ENCODE measurements at places on chromosomes 16 and 17. TPM values are rescaled to one million over a fixed set of nuclear protein-coding genes. Genes with fewer than 3 reads are reported as not detected.

The CHST4 gene
- polyA plus RNA-seq = not detected

The GH2 gene
- not detected for polyA plus RNA-seq

The ODAD4 gene
- 0.69 TPM for polyA plus RNA-seq

The SLC13A2 gene
- 0.03 TPM for polyA plus RNA-seq

The PRR29 gene
- polyA plus RNA-seq = 0.19 TPM

The HS3ST3B1 gene
- polyA plus RNA-seq = 2.3 TPM

The SNAI3 gene
- polyA plus RNA-seq = 4.4 TPM

The ARSG gene
- polyA plus RNA-seq = 3.9 TPM

The ARHGDIG gene
- polyA plus RNA-seq = 11.4 TPM

The CDRT15L2 gene
- not detected for polyA plus RNA-seq

The ENPP7 gene
- polyA plus RNA-seq = not detected

The TRIM72 gene
- polyA plus RNA-seq = 1.2 TPM

The TMEM235 gene
- not detected for polyA plus RNA-seq

The SLC52A1 gene
- not detected for polyA plus RNA-seq

The POLG2 gene
- polyA plus RNA-seq = 5.4 TPM

The RNF112 gene
- 2.6 TPM for polyA plus RNA-seq

The GPT2 gene
- 8.5 TPM for polyA plus RNA-seq

The MT1M gene
- polyA plus RNA-seq = 7.4 TPM

The GPRC5B gene
- polyA plus RNA-seq = 97.5 TPM

The CSH1 gene
- polyA plus RNA-seq = not detected

The KRT28 gene
- polyA plus RNA-seq = not detected

The GRAPL gene
- polyA plus RNA-seq = 1.5 TPM

The NT5C3B gene
- 30.0 TPM for polyA plus RNA-seq

The ACSM2A gene
- polyA plus RNA-seq = not detected

The CNTROB gene
- polyA plus RNA-seq = 15.4 TPM

The PPM1E gene
- 1.0 TPM for polyA plus RNA-seq

The TEKT1 gene
- polyA plus RNA-seq = not detected

The TEX14 gene
- 0.04 TPM for polyA plus RNA-seq

The ABCA6 gene
- 18.0 TPM for polyA plus RNA-seq

The SPNS3 gene
- 0.36 TPM for polyA plus RNA-seq

The DNAI2 gene
- polyA plus RNA-seq = not detected

The ELAC2 gene
- polyA plus RNA-seq = 66.3 TPM

The TP53TG3 gene
- polyA plus RNA-seq = not detected

The MT4 gene
- polyA plus RNA-seq = not detected

The CACNG1 gene
- not detected for polyA plus RNA-seq

The TNFSF12 gene
- polyA plus RNA-seq = 36.8 TPM

The SOX9 gene
- polyA plus RNA-seq = 12.1 TPM

The LASP1 gene
- polyA plus RNA-seq = 29.2 TPM

The EPN3 gene
- 9.0 TPM for polyA plus RNA-seq
